ENCODE measurements at places on chromosomes 6 and 20.

- DNase-seq: no peak
Observed at GRCh38 chr20:55586610-55587009, 418.7 kb downstream of the CBLN4 start.

DNA sequence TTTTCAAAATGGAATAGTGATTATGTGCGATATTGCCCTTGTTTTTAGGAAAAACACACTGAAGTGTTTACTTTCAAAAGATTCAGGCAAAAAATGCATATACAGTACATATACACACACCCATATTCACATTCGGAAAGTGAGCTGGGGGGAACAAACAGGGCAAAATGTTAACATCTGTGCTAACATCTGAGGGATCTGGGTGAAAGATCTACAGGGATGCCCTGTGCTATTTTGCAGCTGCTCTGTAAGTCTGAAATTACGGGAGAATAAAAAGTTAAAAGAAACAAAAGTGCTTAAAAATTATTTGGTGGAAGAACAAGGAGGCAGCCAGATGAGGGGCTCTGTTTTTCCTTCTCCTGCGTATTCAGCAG lies 860 bp downstream of the CST3 start:
- DNase-seq: no peak

- no peak for DNase-seq
Observed at GRCh38 chr6:89254569-89254968, 37.4 kb upstream of the GABRR1 start.

- DNase-seq: no peak
Observed at GRCh38 chr20:10060226-10060625, 25.4 kb downstream of the ANKEF1 start.

GRCh38 chr6:9627916-9628315 lies 787.0 kb downstream of the TFAP2A start:
- no peak for DNase-seq

- no peak for DNase-seq
Observed at GRCh38 chr20:49697071-49697470, 16.6 kb downstream of the B4GALT5 start.

DNA sequence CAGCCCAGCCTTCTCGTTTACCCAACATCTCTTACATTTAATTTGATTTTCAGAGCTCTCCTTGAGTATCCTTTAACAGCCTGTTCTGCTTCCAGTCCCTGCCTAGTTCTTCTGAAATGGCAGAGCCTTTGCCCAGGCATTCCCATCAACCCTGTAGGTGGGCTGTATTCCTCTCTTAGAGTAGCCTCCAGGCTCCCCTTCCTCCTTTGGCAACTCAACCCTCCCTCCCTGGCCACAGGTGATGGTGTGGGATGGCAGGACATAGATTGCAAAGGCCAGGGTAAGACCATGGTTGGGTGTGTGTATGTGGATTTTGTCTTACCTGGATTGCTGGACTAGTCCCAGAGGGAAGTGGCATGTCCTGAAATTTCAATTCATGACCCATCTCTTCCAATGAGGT lies 125.4 kb downstream of the F13A1 start:
- no peak for DNase-seq

DNA sequence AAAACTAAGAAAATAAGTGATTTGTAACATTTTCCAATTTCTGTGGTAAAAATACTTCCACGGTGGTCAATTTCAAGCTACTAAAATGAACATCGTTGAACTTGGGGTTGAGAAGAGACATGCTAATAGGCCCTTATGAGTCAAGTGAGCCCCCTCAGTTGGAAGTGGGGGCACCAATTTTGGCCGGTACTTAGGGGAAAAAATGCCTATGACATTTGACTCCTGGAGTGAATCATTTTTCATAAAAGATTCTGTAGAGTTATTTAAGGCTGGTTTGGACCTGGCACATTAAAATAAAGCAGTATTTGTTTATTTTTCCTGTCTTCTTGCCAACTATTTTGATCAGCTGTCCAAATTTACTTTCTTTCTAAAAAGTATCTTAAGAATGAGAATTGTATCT lies 32.4 kb upstream of the CAP2 start:
- no peak for DNase-seq

DNA sequence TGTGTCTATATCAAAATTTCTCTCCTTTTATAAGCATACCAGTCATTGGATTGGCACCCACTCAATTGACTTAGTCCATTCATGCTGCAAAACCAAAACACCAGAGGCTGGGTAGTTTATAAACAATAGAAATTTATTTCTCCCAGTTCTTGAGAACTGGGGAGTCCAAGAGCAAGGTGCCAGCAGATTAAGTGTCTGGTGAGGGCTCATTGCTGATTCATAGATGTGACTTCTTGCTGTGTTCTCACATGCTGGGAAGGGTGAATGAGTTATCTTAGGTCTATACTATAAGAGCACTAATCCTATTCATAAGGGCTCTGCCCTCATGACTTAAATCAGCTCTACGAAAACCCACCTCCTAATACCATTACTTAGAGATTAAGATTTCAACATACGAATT lies 501.4 kb downstream of the EPM2A start:
- DNase-seq: no peak

- DNase-seq: no peak
Observed at GRCh38 chr6:148250975-148251685, 91.5 kb upstream of the SASH1 start.

DNA sequence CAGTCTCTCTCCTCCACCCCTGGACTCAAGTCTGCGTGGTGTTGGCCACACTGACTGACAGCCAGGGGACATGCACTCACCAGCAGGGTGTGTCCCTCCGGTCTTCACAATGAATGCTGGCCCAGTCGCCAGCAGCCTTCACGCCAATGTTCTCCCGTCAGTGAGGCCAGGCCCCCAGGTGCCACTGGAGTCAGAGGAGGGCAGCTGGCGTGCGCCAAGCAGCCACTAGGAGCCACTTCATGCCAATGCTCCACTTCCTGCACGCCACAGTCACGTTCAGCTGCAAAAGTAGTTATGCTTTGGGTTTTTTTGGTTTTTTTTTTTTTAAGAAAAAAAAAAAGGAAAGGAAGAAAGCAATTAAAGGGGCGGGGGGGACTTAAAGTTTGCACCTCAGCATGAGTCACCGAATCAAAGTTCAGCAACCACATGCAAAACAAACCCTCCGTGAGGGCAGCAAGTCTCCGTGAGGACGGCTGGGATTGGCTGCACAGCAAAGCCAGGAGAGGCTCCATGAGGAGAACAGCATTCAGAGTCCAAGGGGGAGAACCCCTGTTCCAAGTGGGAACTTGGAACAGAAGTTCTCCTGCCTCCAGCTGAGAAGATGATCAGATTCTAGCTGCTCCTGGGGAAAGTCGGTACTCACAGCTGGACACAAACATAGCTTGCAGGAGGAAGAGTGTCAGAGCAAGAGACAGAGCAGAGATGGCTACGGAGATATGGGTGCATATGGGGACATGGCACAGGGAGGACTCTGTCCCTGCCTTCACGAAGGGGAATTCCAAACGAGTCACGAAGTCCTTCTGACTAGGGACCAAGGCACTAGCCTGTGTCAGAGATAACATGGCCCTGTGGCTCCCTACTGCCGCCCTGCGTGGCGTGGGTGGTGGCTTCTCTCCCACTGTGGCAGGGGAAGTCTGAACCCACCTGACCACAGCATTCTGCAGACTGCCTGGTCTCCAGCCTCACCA lies at the start of gene ZC3H12D:
TSS of gene ZC3H12D (minus strand) at position 282 of the 968 bp plus-strand sequence. CDS start 10,471 bp downstream, outside the sequence.
- no peak for DNase-seq

- no peak for DNase-seq
Observed at GRCh38 chr6:107689951-107690642, 134.0 kb downstream of the SCML4 start.

DNA sequence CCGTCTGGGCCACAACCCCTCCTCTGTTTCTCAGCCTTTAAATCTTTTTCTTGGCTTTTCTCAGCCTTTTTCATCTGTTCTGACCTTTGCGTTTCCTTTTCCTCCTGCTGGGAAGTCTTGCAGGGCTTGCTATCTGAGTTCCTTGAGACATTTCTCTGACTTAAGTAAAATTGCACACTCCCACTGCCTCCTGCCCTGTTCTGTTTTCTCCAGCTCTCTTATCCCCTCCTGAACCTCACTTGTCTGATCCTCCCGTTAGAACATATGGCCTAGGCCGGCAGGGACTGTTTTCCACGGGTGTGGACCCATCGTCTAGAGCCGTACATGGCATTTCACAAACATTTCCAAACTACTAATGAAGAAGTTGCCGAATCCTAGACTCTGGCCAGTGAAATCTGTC lies 63.0 kb downstream of the ARID1B start:
- DNase-seq: no peak

DNA sequence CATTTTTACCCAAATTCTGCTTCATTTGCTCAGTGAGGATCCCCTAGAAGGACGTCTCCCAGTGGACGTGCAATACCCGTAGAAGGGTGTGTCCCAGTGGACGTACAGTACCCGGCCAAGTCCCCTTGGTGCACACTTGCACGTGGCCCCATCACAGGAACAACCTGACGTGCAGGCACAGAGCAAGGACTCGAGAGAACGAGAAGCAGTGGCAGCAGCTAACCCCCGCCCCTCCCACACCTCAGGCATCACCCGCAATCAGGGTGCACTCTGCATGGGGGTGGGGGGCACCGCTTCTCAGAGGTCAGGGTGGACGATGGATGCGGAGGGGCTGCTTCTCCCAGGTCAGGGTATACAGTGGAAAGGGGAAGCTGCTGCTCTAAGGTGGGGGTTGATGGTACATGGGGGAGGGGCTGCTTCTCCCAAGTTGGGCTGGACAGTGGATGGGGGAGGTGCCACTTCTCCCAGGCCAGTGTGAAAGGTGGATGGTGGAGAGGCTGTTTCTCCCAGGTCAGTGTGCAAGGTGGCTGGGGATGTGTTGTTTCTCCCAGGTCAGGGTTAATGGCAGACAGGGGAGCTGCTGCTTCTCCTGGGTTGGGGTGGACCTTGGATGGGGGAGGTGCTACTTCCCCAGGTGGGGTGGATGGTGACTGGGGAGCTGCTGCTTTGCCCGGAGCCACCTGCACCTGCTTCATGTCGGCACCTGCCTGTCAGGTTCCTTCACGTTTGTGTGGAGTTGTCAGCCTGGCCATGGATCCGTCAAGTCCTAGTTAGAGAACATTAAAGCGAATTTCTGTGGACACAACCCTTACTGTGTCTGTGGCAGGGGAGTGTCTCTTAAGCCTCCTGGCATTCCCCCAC lies 1.0 kb upstream of the THBS2 start:
- no peak for DNase-seq

- DNase-seq: no peak
Observed at GRCh38 chr20:50512323-50512722, 2.1 kb downstream of the PTPN1 start.

GRCh38 chr6:13260831-13261230 lies 67.5 kb downstream of the TBC1D7 start:
- DNase-seq: no peak

GRCh38 chr6:87945181-87945580 lies 102.5 kb upstream of the SPACA1 start:
- DNase-seq: no peak

- DNase-seq: no peak
Observed at GRCh38 chr6:74362391-74362790, 666.4 kb downstream of the CD109 start.

GRCh38 chr6:136562211-136562610 lies 12.0 kb upstream of the MAP7 start:
- no peak for DNase-seq

- no peak for DNase-seq
Observed at GRCh38 chr6:170036916-170037315, 254.0 kb downstream of the DLL1 start.

GRCh38 chr6:17983730-17984129 lies 3.7 kb downstream of the KIF13A start:
- DNase-seq: no peak

- no peak for DNase-seq
Observed at GRCh38 chr20:63178889-63179686, 36.8 kb downstream of the YTHDF1 start.

GRCh38 chr6:73989428-73989827 lies 293.4 kb downstream of the CD109 start:
- no peak for DNase-seq

GRCh38 chr6:130929036-130929678 lies 102.0 kb downstream of the SMLR1 start:
- DNase-seq: no peak

- no peak for DNase-seq
Observed at GRCh38 chr6:157221817-157222175, 101.5 kb downstream of the TMEM242 start.

DNA sequence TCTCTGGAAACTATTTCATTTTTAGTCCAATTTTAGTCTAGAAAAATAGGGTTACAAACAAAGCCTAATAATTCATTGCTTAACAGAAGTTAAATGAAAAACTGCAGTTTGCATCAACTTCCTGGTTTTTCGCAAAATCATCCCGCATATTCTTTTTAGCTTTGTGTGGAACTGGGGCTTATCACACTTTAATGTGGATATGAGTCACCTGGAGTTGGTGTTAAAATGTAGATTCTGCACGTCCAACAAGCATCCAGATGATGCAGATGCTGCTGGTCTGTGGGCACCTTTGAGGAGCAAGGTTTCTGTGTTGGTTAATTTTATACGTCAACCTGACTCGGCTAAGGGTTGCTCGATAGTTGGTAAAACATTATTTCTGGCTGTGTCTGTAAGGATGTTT lies 126.1 kb downstream of the PLCB4 start:
- no peak for DNase-seq

DNA sequence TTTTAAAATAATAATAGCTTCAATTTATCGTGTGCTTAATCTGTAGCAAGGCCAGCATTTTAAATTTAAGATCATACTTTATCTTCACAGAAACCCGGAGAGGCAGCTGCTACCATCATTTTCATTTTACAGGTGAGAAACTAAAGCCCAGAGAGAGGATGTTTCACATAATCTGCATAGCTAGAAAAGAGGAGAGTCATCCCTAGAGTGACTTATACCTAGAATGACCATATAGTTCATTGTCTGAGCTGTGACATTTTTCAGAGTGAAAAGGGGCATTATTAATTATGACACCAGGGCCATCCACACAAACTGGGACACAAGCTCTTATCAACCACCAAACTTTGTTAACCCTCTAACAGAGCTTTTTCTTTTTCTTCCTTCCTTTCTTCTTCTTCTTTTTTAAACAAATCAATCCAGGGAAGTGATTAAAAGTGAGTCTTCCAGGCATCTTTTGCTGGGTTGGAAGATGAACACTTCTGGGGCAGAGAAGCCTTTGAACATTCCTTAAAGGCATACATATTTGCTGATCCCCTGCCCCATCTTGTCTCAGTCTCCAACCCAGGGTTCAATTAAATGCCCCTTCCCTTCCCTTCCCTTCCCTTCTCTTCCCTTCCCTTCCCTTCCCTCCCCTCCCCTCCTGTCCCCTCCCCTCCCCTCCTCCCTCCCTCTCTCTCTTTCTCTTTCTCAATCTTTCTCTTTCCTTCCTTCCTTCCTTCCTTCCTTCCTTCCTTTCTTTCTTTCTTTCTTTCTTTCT lies 272.5 kb upstream of the JAG1 start:
- DNase-seq: no peak

- no peak for DNase-seq
Observed at GRCh38 chr6:20918868-20919267, 384.6 kb downstream of the CDKAL1 start.

- no peak for DNase-seq
Observed at GRCh38 chr6:26258212-26258977, 106.6 kb upstream of the BTN3A2 start.

Data from cortex of kidney (tissue), 1 donor.